ENCODE measurements at places on chromosomes 11 and 22.

DNA sequence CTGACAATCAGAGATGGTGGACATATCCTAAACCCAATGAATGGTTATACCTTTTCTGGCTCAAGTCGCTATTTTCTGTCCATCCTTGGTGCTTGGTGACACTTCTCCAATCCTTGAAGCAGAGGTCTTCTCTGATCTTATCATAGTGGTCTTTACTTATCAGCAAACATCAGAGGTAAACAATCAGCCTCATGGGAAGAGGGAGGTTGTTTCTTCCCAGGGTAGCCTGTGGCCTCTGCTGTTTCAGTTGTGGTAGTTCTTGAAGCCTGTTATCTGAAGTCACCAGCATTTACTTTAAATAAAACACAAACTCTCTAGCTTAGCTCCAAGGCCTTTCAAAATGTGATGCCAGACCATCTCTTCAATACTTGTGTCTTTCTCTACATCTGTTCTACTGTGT, 66.7 kb downstream of the RRM1 start:
- no peak for DNase-seq

GRCh38 chr22:50105208-50106100, 15.6 kb downstream of the MOV10L1 start:
- no peak for DNase-seq

DNA sequence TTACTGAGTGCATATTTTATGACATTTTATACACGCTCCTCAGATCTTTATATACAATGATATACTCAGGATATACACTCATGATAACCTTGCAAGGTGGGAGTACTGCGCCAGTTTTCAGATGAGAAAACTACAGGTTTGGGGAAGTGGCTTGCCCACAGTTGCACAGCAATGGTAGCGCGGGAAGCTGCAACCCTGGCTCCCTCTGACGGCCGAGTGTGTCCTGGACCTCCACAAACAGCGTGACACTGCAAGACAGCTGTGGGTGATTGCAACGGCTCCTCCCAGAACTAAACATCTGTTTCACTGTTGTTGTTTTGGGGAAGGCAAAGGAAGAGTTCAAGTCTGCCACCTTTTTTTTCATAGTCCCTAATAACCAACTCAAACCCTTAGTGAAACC, 47.0 kb downstream of the PACSIN2 start:
- DNase-seq = no peak

DNA sequence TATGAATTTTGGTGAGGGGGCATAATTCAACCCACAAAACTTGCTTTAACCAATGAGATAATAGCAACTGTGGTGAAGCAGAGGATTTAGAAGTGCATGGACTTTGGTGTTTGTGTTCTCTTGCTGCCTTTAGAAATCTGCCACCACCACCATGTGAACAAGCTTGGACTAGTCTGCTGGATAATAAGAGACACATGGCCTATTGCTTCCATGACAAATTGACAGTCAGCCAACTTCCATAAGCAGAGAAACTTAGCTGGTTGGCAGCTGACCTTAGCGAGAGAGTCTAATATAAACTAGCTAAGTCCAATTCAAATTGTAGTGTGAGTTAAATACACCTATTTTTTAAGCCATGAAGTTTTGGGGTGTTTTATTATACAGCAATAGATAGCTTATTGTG, 482.1 kb upstream of the ANO5 start:
- no peak for DNase-seq

- no peak for DNase-seq
Measured at GRCh38 chr11:42709216-42709615, 602.6 kb upstream of the API5 start.

GRCh38 chr11:1389932-1390568, at the start of gene BRSK2:
Gene BRSK2 (plus strand): TSS chr11:1389934. CDS start chr11:1390285, 351 bp downstream.
- no peak for DNase-seq

GRCh38 chr11:134406264-134407185, 5.5 kb downstream of the B3GAT1 start:
- no peak for DNase-seq

DNA sequence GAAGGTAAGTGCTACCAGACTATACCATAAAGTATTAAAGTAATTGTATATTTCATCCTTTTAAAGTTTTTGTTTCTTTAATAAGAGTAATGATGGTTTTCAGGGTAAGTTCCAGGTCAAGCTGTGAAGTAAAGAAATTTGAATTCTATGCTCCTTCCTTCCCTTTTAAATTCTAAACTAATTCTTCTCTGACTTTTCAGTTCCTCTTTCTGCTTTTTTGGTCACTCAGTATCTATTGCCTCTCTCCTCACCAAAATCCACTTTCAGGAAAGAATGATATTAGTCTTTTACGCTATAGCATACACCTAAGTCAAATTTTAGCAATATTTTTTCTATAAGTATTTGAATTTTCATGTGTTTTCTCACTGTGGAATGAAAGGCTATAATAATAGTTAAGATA, 8.2 kb downstream of the MMP8 start:
- DNase-seq = no peak

- DNase-seq = no peak
Measured at GRCh38 chr11:80495116-80495515, 1054.3 kb upstream of the TENM4 start.

DNA sequence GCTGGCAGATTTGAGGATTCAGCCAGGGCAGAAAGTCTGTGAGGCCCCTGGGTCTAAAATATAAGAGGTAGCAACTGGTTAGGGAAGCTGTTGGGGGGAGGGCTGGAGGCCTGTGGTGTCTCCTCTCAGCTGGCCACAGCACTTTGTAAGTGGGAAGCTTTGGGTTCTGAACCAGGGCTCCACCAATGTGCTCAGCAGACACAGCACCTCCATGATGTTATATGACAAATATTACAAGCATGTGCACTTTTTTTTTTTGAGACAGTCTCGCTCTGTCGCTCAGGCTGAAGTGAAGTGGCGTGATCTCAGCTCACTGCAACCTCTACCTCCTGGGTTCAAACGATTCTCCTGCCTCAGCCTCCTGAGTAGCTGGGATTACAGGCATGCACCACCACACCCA, 8.0 kb downstream of the ARHGAP1 start:
- DNase-seq = no peak

GRCh38 chr11:18986744-18987143, 47.5 kb upstream of the MRGPRX1 start:
- DNase-seq = no peak

- DNase-seq = no peak
Measured at GRCh38 chr22:43733138-43733537, 79.0 kb downstream of the EFCAB6 start.

- no peak for DNase-seq
Measured at GRCh38 chr11:117814766-117815261, 9.7 kb downstream of the FXYD2 start.

DNA sequence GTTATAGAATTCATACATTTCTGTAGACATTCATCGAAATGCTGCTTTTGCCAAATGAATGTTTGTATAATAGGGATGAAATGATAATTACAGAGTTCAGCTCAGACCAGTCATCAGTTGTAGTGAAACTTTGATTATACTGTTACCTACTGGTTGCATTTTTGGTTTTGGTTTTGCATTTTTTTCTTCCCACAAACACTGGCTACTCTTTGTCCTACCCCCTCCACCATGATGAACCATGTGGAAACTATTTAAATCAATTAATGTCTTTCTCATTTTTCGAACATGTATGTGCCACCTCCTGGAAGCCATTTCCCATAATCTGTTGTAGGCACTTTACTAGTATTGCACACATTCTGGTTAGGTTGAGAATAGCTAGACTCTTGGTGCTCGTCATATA, 75.3 kb upstream of the MTNR1B start:
- DNase-seq = no peak

- DNase-seq = no peak
Measured at GRCh38 chr11:22344081-22344480, 5.9 kb downstream of the SLC17A6 start.

GRCh38 chr11:95229199-95229992, 1.6 kb downstream of the SESN3 start:
- no peak for DNase-seq

- DNase-seq = no peak
Measured at GRCh38 chr22:36998620-36999351, 20.5 kb downstream of the TST start.

Data from BJ (cell line).